IPS DF 19.7 (cell line): ENCODE measurements at places on chromosomes 7 and 10.

GRCh38 chr10:120431251-120431651, 25.8 kb upstream of the PLPP4 start:
- DNase-seq = no peak

GRCh38 chr7:123864012-123864411, 19.0 kb downstream of the HYAL4 start:
- DNase-seq = no peak

GRCh38 chr7:87506246-87507180, 31.0 kb upstream of the ABCB4 start:
- no peak for DNase-seq

GRCh38 chr7:109734601-109735000, 1164.9 kb downstream of the DNAJB9 start:
- no peak for DNase-seq

DNA sequence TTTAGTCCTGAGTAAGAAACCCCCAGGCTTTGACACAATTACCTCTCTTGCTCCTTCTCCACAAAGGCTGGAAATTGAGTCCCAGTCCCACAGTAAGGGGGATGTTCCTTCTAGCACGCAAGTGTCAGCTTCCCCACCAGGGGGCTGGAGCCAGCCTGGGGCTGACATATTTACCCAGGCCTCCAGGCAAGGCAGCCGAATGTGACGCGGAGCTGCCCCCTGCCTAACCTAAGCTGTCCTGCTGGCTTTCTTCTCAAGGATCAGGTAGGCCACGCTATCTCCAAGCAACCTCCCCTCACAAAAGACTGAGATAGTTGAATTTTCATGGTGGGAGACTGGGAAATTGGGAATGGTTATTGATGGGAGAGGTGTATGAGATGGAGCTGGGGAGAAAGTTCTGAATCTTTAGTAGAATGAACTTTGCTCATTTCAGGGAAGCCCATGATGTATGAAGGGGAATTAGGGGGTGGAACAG, 19.2 kb upstream of the BMPER start:
- DNase-seq = no peak

DNA sequence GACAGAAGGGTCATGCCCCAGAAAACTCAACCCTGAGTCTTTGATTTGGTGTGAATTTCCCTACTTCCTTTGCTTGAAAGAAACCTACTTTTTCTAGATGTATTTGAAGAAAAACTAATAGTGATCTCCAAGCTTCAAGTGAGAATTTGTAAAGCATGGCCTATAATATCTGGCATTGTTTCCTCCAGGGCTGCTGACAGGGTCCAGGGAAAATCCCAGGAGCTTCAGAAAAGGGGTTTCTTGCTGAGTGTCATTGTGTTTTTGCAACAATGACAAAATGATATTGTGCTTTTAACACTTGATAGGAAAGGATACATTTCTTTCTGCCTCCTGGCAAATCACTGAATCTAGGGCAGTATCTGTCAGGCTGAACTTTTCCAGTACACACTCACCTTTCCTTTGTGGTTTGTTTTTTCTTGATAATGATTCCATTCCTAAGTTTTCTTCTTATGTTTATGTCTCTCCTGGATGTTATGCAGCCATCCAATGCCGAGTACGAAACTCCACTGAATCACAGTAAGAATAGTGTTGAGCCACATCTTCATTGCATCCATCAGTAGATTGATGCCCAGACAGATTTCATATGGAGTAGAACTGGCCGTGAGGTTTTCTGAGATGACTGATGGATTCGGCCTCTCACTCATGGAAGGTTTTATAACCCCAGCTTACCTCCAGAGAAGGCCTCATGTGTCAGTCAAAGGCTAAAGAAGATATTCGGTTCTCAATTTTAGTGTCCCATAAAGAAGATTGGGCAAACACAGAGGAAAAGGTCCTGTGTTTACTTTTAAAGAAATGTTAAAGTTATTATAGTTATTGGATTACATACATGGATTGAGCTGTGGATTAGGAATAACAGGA, 76.9 kb upstream of the STEAP1B start:
- no peak for DNase-seq

GRCh38 chr7:141444961-141445360, 106.2 kb upstream of the AGK start:
- no peak for DNase-seq

DNA sequence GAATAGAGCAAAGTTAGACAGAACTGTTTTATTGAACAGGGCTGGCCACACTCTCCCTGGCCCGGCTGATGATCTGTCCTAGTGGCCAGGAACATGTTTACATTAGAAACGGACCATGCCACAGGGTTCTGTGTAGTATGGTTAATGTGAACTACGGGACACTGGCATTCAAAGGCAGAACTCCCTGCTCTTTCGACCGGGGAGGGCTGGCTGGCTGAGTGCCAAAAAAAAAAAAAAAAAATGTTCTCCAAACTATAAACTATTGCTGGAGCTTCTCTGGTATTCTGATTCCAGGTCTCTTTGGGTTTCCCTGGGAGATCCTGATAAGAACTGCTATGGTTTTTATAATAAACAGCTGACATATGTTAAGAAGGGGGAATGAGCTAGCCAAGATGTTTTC, 1262.6 kb upstream of the SORCS1 start:
- DNase-seq = no peak

GRCh38 chr10:79148452-79149344, 79.9 kb downstream of the ZMIZ1 start:
- DNase-seq = no peak

GRCh38 chr10:9766762-9767161, 1250.9 kb upstream of the CELF2 start:
- no peak for DNase-seq

- DNase-seq = no peak
Measured at GRCh38 chr10:22325272-22326144, 4.6 kb downstream of the BMI1 start.

GRCh38 chr7:158006841-158007696, 580.6 kb downstream of the PTPRN2 start:
- no peak for DNase-seq
